Daoy (cell line): ENCODE measurements at places on chromosomes 13 and 19.

- DNase-seq, result peak; percentile 54
These were observed 575 bp downstream of the SMIM44 start for GRCh38 chr19:3482507-3483225.

DNA sequence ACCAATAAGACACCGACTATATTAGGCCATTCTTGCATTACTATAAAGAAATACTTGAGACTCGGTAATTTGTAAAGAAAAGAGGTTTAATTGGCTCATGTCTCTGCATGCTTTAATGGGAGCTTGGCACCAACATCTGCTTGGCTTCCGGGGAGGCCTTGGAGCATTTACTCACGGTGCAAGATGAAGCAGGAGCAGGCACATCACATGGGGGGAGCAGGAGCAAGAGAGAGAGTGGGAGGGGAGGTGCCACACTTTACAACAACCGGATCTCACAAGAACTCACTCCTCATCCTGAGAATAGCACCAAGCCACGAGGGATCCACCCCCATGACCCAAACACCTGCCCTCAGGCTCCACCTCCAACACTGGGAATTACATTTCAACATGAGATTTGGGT, 224.8 kb downstream of the KLF5 start:
- DNase-seq, result no peak

GRCh38 chr13:90594681-90595080, 752.8 kb upstream of the MIR17HG start:
- no peak for DNase-seq

GRCh38 chr19:19615086-19615485, 3.4 kb downstream of the PBX4 start:
- peak; percentile 54 for DNase-seq

GRCh38 chr13:63693696-63694095, 2278.0 kb upstream of the PCDH20 start:
- no peak for DNase-seq

- no peak for DNase-seq
These were observed 12.5 kb downstream of the CEACAM3 start for GRCh38 chr19:41808663-41809566.

DNA sequence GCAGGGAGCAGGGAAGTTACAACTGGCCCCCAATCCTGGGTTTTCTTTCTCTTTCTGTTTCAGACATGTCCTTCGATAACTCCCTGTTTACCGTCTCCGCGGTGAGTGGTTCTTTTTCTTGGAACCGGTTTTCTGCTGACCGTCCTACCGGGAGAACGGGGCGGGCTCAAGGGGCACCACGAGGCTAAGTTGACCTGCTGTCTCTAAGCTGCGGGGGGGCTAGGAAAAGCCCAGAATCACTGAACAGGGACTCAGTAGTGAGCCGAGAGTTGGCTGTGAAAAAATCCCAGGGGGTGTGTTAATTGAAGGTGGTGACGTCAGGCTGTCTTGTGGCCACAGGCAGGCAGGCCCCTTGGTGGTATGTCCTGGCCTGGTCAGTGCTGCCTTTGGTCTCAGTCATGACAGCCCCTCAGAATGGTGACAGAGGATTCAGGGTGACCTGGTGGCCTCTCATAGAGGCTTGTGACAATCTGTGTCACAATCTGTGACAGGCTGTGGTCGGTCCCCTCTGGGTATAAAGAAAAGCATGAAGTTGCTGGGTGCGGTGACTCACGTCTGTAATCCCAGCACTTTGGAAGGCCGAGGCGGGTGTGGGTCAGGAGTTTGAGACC, 8.1 kb upstream of the CARM1 start:
- DNase-seq, result peak; percentile 82

- no peak for DNase-seq
These were observed 25.5 kb downstream of the KBTBD6 start for GRCh38 chr13:41107104-41107571.

GRCh38 chr19:33823341-33823740, 26.7 kb downstream of the KCTD15 start:
- no peak for DNase-seq

DNA sequence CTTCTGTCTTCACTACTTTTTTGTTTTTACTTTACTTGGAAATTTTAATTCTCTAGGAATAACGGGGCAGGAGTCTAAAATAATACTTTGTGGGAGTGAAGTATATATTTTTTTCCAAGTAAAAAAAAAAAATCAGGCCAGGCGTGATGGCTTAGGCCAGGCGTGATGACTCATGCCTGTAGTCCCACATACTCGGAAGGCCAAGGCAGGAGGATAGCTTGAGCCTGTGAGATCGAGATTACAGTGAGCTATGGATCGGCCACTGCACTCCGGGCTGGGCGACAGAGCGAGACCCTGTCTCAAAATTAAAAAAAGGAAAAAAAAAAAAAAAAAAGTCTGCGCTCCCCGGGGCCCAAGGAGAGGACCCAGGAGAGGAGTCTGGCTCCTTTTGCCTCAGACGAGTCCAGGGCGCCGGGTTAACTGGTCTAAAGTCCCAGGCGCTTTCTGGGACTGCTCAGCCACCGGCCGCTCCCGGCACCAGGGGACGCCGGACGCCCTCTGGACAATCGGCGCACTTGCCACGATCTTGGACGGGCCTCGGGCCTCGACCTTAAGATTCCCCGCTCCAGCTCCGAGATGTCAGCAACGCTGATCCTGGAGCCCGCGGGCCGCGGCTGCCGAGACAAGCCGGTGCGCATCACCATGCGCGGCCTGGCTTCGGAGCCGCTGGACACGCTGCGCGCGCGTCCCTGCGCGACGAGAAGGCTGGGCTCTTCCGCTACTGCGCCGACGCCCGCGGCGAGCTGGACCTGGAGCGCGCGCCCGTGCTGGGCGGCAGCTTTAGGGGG, 2.7 kb upstream of the ZFP82 start:
- no peak for DNase-seq

DNA sequence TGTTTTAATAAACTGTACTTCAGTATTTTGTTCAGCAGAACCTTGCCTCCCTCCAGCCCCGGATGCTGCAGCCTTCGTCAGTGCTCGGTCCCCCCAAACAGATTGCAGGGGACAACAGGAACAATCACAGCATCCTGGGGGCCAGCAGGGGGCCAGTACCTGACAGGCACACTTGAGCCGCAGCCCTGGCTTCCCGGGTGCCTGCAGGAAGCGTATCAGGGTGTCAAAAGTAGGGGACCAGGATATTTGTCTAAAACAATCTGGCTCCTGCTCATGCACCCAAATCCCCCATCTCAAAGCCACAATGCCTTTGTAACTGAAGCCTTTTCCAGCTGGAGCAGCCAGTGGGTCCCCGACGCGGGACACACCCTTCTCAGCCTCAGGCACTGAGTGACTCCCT, 167.5 kb upstream of the TSHZ3 start:
- no peak for DNase-seq

DNA sequence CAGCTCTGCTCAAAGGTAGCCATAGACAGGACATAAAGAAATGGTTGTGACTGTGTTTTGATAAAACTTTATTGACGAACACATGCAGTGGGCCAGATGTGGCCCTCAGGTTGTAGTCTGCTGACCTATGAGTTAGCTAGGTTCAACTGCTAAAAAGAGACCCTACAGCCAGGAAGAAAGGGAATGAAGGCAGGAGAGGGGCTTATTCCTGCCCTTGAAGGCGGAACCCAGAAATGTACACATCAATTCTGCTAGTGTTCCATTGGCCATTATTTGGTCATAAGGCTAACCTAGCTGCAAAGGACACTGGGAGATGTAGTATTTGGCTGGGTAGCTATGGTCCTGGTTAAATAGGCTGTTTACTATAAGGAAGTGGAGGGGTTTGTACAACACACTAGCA, 18.0 kb downstream of the APBA3 start:
- DNase-seq, result no peak
